Renal cortical epithelial cell (primary cell): ENCODE measurements at places on chromosomes 3 and 15. TPM values are rescaled to one million over a fixed set of nuclear protein-coding genes. Genes with fewer than 3 reads are reported as not detected.

The MKRN3 gene
- 0.25 TPM in 1 of 2 replicates, not detected in the other for total RNA-seq

The AQP9 gene
- total RNA-seq, result 0.35 and 0.40 TPM in 2 replicates

The NSMCE3 gene
- total RNA-seq, result 9.6 and 10.4 TPM in 2 replicates

The ATP11B gene
- total RNA-seq, result 59.9 and 69.8 TPM in 2 replicates

The DISP2 gene
- total RNA-seq, result 0.17 and 0.25 TPM in 2 replicates

- no peak for DNase-seq
These were observed 15.7 kb downstream of the ACAN start for GRCh38 chr15:88818920-88819319.

GRCh38 chr3:15165061-15165460 lies 41.0 kb upstream of the CAPN7 start:
- no peak for DNase-seq

- DNase-seq, result no peak
These were observed 28.7 kb downstream of the LRRK1 start for GRCh38 chr15:100947760-100948429.

DNA sequence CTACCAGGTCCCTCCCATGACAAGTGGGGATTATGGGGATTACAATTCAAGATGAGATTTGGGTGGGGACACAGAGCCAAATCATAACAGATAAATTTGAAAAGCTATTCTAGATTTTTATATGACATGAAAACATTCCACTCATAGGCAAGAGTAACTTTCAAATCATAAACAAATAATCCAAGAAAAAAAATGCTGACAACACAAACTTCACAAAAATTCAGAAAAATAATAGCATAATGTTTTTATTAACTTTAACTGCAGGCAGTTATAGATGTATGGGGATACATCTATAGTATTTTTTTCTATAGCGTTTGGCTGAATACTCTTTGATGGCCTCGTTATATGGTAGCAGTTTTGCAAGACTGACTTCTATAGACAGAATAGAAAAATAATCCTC lies 243.1 kb downstream of the ADAMTSL3 start:
- DNase-seq, result no peak

DNA sequence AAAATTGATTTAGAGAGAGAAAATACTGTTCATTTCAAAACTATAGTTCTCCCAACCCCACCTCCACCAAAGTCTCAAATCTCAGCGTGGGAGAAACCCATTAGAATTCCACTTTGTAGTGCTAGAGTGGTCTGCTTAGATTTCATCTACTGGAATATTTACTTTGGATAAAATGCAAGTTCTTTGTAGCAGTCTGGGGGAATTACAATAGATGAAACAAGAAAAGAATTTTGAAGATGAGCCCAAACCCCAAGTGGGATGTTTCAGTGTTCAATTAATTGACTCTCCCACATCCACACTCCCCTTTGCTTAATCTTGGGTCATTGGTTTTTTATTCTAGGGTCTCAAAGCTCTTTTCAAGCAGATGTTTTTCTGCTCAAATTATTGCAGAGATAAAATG lies 97.8 kb downstream of the RPL22L1 start:
- DNase-seq, result no peak

DNA sequence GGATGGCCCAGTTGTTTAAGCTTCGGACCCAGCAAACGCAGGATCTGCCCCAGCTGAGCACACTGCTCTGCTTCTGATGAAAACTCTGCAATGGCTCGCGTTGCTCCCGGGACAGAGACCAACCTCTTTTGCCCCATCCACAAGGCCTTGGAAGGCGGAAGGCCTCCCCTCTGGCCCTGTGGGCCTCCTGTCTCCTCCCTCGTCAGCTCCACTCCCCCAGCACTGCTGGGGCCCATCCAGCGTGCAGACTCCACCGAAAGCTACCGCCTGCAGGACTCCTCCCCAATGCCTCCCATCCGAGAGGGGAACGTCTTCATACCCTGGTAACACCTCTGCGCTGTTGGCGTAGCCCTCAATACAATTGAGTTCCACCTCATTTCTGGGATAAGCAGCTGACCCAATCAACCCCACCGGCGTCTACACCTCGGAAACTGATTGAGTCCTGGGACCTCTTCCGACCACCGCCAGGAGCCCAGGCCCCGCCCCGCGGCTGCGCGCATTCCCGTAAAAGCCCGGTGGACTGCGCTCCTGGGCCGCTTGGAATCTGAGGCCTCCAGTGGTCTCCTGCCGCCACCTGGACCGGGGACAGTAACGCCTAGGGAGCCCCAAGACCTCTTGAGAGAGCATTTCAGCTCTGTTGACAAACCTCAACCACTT lies at the start of gene PRR23E:
TSS of gene PRR23E (plus strand) at position 556 of the 657 bp plus-strand sequence. CDS start 3,555 bp downstream, outside the sequence.
- DNase-seq, result no peak

DNA sequence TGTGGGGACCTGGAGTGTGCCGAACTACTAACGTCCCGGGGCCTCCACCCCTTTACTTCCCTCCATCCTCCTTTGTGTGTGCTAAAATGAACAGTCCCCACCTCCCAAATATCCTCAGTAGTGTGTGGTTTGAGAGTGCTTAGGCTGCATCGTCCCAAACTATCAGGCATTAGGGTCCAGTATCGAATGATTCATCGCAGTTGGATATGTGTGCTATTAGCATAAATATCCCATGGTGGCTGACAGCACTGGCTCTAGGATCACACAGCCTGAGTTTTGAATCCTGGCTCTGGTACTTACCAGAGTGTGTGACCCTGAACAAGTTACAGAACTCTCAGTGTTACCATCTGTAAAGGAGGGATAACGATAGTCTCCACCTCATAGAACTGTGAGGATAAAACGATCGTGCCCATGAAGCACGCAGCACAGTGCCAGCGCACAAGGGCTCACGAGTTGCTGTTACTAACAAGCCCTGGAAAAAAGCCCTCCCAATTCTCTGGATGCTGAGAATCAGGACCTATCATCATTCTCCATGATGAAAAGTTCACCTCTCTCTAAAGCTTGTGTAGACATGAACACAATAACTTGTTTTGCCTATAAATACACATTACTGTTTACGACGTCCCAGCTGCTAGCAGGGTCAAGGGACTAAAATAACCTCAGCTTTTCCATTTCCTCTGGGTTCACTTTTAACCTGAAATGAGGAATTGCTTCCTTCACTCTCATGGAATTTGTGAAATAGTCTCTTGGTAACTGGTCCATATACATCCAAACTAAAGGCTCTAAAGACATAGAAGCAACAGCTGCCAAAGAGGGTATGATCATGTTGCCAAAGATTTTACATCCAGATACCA lies 51.0 kb downstream of the VGLL4 start:
- peak; percentile 60 for DNase-seq

GRCh38 chr15:29695489-29696167 lies 126.6 kb downstream of the TJP1 start:
- DNase-seq, result no peak
